ENCODE measurements at places on chromosomes 2 and 18. TPM values are rescaled to one million over a fixed set of nuclear protein-coding genes. Genes with fewer than 3 reads are reported as not detected.

DNA sequence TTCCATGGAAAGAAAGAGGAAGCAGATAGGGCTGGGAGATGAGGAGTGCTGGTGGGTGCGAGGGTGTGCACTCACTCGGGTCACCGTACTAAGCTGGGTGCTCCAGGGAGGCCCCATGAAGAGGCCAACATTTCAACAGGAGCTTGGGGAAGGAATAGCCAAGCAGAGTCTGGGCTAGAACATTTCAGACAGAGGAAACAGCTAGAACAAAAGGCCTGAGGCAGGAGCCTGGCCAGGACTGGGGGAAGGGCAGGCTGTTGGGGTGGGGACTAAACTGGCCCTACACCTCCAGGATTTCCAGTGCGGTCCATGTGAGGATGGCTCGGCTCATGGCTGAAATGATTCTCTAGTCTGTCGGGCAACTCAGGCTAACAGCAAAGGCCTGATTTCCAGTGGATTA lies 90.8 kb downstream of the ZFP36L2 start:
- no peak for DNase-seq

- DNase-seq: no peak
Observed at GRCh38 chr2:57876313-57876712, 170.3 kb upstream of the VRK2 start.

DNA sequence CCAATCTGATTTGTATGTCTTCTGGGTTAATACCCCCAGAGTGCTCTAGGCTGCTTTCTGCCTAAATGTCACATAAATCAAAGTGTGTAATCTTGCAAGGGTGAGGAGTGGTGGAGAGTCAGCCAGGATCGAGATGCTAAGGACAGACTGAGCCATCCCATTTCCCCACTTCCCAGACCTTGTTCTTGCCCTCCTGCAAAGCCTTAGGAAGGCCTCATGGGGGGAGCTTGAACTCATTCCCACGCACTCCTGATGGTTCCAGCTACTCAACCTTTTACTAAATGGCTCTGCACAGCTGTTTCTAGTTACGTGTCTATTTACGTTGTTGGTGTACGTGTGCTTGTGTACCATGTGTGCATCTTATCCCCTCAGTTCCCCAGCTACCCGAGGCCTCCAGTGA lies 423.6 kb upstream of the TNP1 start:
- no peak for DNase-seq

DNA sequence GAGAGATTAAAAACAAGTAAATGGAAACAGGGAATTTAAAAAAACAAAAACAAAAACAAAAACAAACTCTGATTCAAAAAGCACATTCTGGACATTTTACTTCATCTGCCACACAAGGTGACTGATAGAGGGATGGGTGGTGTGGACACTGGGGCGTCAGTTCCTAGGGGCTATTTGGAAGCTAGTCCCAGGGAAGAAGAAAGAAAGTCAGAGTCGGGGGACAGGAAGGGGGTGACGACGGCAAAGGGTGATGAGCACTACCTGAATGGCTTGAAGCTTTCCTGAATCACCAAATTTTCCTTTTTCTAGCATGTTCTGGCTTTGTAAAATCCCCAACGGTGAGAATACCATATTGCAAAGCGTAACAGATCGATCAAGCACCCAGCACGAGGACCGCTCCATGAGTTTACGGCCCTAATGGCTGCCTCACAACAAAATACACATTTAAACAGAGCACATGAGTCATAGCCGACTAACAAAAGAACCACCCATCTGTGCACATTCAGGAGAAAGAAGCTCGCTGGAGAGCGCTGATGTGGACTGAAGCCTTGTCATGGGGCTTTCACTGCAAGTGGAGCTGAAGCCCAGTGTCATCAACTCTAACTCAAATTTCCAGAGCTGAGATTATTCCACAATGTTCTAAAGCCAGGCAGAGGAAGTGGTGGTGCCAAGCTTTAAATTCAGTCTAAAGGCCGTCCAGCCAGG lies 178.9 kb downstream of the LNPK start:
- DNase-seq: no peak

- no peak for DNase-seq
Observed at GRCh38 chr2:11498543-11499034, 32.6 kb upstream of the E2F6 start.

DNA sequence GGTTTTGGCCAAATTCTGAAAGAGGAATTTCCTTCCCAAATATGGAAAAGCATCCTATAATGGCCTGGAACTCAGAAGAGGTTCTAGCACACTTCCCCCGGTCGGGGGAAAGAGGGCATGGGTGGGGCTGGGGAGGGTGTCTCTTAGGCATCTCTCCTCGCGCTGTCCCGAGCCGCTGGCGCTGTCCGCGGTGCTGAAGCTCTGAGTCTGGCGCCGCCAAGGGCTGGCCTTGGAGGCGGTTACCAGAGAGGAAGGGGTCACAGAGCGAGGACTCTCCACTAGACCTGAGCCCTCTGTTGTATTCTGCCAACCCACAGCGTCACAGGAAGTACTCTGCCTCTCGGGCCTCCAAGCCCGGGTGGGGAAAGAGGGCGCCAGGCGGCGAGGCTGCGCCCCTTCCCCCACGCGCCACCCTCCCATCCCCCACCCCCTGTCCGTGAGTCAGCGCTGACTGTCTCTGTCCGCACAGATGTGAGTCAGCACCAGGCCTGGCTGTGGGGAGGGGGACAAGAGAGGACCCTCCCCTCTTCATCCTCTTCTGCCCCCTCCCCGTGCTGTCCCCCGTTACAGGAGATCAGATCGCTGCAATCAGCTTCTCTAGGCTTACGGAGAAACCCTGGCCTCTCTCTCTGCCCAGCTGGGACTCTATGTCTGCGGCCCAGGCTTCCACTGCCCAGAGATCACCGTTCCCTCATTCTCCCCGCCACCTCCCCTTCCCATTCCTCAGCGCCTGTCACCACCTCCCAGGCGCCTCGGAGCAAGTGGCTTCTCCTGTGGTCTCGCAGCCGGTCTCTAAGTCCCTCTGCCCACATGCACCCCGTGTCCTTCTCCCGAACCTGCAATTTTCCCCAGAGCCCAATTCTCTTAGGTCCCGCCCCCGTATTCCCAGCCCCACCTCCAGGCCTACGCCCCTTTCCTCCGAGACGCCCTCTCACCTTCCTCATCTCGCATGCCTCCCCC lies 779 bp downstream of the PTPRN start:
- DNase-seq: peak; percentile 79

DNA sequence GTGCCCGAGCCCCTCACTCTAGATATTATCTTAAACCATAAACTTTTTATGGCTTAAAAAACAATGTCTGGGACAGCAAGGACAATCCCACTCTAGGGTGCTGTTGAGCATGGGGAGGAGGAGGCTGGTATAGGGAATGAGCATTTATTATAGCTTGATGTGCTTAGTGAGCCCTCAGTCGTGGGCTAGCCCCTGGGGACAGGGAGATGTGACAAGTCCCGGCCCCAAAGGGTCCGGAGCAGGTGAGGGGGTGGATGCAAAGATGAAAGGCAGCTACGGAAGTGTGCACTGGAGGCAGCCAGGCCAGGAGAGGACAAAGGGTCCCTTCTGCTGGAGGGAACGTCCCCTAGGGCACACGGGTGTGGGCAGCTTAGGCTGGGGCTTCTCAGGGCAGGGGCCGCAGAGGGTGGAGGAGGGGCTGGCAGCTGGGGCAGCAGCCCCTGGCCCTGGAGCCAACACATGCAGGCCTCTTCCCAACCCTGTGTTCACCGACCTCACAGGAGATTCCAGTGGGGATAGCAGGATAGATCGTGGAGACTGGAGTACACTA lies 106.3 kb upstream of the GPC1 start:
- DNase-seq: no peak

DNA sequence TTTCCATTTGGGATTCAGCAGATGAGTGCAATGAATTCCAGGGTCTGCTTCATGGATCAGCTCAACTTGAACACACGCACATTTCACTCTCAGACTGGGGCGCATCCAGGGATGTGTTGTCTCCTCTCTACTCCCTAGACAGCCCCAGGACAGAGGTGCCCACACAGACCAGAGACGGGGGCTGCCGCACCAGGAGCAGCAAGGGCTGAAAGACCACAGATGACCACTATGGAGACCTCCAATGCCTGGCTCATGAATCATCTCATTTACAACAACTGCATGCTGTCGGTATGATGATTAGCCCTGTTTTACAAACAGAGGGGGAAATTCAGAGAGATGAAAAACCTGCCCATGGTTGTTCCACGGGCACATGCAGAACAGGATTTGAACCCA lies 63.1 kb downstream of the CYP26B1 start:
- DNase-seq: no peak

- no peak for DNase-seq
Observed at GRCh38 chr18:65057439-65058083, 693.3 kb upstream of the CDH7 start.

Gene FHOD3
- total RNA-seq: not detected

Gene TBR1
- not detected for total RNA-seq

Gene GRP
- not detected for total RNA-seq

Gene KIAA2012
- total RNA-seq: not detected

Gene SERPINB10
- not detected for total RNA-seq

Gene PLEK
- total RNA-seq: 0.56 TPM

Gene UBE2F
- total RNA-seq: 53.0 TPM

Gene CYP1B1
- total RNA-seq: 0.07 TPM

Gene GKN1
- not detected for total RNA-seq

Gene LYG2
- not detected for total RNA-seq

Data from K562 (cell line).